ENCODE measurements at places on chromosomes 3 and 15.

DNA sequence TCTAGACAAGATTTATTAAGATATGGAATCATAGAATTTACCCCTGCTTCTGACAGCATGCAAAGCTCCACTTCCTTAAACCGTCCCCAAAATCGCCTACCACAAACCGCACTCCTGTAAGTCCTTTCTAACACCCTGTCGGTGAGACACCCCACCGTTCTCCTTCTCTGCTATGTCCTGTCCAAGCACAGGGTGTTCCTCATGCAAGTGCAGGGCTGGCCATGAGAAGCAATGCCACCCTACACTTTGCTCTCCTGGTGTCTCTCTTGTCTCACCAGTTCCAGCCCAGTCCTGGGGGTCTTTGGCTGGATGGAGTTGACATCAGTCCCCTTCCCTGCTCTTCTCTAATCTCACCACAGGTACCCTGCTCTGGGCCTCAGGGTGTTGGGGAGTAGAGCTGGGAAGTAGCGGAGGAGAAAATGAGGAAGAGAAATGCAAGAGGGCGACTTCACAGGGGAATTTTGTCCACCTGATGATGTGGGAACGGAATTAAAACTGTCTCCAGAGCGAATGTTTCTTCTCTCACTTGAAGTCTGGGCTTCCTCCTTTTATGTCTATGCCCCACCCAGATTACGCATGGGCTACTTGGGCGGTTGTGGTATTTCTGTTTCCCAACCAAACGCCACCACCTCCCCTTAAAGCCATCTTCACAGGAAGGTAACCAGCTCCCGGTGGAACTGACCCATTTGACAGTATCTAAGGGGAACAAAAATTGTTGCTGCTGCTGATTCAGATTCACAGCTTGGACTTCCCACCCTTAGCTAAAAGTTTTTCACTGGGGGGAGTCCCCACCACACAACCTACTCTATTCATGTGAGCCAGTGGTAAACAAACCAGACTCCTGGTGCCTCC, 49.9 kb downstream of the CASR start:
- DNase-seq: no peak

DNA sequence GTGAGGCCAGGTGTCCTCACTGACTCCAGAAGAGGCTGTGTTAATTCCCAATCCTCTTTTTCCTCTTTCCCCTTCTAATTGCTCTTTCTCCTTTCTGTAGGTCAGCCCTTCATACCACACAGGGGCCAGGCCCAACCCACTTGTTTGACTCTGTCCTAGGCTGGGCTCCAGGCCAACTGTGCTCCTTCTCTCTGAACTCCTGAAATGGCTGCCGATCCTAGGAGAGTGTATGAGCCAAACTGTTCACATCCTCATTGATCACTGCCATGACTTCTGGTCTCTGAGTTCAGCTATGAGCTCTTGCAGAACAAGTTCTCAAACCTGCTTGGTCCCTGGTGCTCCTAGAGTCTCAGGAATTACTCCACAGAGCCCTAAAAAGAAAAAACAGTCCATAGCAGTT, 145.1 kb downstream of the VGLL4 start:
- DNase-seq: peak; percentile 47

DNA sequence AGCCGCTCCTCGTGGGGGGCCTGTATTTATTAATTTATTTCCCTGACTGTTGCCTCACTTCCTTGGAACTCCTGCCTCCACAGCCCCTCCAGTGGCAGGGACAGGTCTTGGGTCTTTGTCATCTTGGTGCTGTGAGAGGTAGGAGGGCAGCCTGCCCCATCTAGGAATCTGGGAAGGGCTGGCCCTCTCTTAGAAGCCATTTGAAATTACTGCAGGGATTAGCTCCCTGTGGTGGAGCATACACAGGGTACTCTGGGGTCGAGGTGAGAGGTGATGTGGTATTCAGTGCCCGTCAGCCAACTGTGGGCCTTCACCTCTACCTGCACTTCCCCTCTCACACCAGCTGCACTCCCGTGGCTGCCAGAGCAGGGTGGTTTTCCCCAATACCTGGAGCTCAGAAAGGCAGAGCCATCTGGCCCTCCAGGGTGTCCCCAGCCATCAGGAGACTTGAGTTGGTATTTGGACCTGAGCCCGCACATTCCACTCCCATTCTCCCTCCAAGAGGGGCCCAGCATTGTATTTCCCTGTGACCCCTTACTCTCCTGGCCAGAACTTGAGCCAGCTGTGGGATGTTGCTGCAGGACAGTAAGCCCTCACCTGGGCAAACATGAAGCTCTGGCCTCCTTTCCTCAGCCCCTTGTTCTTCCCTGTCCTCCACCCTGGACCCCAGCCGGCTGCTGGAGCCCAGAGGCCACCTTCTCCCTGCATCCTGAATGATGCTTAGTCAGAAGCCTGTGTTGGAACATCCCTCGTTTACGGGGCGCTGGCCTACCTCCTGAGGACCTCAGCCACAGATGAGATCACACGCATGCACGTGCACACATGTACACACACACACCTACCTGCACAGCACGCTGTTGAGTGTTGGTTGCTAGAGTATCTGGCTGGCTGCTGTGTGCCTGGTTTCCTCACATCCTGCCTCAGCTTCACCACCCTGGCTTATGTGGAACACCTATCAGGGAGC, 2.0 kb upstream of the JMJD7 start:
- DNase-seq: peak; percentile 26

GRCh38 chr15:49506341-49506740, 83.3 kb downstream of the FGF7 start:
- no peak for DNase-seq

DNA sequence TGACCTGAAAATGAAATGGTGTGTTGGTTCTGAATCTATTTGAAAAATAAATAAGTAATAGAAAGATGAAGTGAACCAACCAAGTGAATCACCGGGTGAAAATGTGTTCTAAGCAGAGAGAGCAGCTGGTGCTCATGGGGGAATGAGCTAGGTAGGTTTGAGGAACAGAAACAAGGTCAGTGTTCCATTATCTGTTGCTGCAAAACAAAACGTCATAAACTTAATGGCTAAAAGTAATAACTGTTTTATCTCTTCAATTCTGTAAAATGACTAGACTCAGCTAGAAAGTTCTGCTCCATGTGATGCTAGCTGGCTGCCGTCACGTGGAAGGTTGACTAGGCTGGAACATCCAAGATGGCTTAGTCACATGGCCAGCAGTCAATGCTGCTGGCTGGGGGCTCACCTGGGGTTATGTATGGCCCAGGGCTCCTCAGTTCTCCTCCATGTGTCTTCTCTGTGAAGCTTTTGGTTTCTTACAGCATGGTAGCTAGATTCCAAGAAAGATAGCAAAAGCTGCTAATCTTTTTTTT, 13.3 kb upstream of the SH3BP5 start:
- DNase-seq: no peak

GRCh38 chr15:83978588-83978987, 257.0 kb upstream of the GOLGA6L4 start:
- no peak for DNase-seq

DNA sequence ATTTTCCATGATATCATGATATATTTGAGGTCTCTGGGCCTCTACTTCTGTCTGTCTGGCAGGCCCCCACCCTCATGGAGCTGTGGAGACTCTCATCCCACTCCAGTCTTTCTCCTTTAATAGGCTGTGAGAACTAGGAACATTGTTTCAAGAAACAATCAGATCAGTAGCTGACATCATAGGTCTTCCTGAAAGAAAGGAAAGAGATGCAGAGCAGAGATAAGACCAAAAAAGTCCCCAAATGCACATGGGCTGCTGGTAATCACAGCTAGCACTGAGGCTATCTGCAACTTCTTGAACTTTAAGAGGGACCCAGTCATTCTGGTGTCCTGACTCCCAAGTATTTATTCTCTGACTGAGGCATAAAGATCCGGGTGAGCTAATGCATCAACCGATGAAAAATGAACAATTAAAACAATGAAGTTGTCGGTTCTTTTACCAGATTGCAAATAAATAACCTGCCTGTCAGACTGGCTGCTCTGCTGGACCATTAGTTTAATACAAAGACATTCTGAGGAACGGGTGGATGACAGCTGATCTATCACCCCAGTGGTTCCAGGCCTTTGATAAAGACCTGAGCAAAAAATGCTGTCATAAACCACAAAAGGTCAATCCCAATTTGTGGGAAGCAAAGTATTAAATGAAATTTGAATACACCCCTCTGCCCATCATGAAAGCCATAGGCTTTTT, 780.8 kb upstream of the GOLIM4 start:
- DNase-seq: peak; percentile 12

DNA sequence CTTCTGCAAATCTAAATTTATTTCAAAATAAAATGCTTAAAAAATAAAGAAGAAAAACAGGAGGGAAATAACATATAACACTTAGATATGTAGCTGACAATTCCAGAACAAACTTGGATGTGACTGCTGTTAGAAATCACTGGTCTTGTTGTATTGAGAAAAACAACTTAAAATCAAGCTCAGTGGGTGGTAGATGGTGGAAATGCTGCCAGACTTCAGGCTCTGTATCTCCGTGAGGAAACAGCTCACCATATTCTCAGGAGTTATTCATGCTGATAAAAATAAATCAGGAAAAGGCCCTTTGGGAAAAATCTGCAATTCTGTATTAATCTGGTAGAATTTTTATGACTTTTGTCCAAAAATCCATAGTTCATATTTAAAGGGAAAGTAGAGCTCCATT, 477.6 kb downstream of the RAP2B start:
- no peak for DNase-seq

GRCh38 chr3:193732391-193732790, 139.4 kb downstream of the OPA1 start:
- DNase-seq: no peak

DNA sequence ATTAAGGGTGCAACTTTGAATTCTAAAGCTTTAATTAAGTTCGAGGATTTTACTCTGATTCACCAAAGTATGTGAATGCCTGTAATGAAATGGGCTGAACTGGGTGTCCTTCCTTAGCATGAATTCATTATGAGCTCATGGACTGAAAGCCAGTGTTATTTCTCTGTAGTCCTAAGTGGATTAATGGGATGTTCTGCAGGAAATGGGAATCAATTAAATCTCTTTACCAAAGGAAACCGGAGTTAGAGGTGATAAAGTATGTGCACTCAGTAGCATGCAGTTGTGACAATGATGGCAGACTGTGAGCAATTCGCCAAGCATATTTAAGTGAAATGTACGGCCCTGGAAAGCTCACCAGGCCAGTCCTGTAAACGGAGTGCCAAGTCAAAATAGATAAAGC, 138.7 kb downstream of the CHL1 start:
- DNase-seq: no peak

- no peak for DNase-seq
Measured at GRCh38 chr15:79952329-79952728, 18.7 kb downstream of the BCL2A1 start.

GRCh38 chr3:37349640-37350039, 175.3 kb upstream of the LRRFIP2 start:
- DNase-seq: no peak

- DNase-seq: no peak
Measured at GRCh38 chr15:55816017-55816416, 73.1 kb upstream of the PRTG start.

- no peak for DNase-seq
Measured at GRCh38 chr3:189099031-189099471, 72.7 kb upstream of the TPRG1 start.

- no peak for DNase-seq
Measured at GRCh38 chr15:88627463-88627862, 6.3 kb downstream of the AEN start.

Measured in ELF-1 (cell line).